ENCODE measurements at places on chromosomes 3 and 15.

DNA sequence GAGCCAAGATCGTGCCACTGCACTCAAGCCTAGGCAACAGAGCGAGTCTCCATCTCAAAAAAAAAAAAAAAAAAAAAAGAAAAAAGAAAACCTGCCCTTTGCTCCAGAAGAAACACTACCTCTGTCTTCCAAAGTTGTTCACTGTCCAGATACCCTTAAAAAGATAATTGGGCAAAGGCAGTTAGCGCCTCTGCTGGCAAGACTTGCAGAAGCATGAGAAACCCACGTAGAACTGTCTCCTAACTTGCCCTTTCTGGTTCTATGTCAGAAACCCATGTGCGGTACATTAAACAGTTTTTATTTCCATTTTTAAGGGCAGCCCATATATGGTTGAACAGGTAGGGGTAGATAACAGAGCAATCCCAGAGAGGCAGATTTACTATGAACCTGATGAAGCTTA, 1026.4 kb downstream of the ROBO2 start:
- DNase-seq, result no peak

GRCh38 chr3:149437710-149438109, 36.8 kb upstream of the TM4SF4 start:
- DNase-seq, result no peak

- DNase-seq, result no peak
Measured at GRCh38 chr3:194064380-194065332, 71.3 kb upstream of the HES1 start.

DNA sequence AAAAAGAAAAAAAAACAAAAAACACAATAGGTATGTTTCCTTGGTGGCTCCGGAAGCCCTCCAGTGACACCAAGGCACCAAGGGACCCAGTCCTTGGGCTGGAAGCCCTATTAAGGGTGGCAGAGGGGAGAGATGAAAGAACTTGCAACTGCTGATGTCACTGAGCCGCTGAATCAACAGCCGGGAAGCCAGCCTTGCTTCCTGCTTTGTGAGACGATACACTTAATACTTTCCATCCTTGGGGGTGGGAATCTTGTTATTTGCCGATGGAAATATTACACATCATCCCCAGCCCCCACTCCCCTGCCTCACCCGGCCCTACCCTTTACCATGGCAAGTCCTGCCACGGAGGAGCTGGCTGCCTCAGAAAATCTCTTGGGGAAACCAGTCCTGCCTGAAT, 5.6 kb upstream of the ISLR2 start:
- DNase-seq, result no peak

GRCh38 chr15:100902436-100903167, 16.6 kb upstream of the LRRK1 start:
- DNase-seq, result no peak

DNA sequence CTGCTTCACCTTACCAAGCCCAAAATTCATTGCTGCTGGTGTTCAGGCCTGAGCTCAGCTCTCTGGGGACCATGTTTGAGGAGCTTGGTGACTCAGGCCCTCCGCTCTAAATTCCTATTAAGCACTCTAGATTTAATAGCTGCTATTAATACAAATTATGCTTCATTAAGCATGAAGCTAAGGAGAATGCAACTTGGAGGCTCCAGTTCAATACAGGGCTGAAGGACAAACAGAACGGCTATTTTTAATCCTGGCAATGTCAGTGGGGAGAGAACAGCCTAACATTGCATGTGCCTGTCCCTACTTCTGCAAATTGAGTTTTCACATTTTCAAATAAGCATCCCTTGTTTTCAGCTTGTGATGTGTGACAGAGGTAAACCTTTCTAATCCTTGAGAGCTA, 80.1 kb upstream of the TRIM42 start:
- no peak for DNase-seq

DNA sequence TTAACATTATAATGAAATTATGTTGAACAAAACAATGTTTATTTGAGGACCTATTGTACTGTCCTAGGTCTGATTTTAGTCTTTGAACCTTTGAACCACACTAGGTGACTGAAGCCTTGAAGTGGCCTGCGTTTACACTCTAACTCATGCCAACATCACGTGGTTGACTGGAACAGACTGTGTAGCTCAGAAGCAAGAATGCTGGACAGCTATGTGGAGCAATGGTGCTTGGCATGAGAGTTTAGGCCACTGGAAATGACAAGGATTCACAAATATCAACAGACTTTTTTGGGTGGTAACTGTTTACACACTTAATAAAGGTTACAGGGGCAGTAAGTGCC, 391.5 kb downstream of the RAP2B start:
- DNase-seq, result no peak

- DNase-seq, result no peak
Measured at GRCh38 chr3:97662762-97663161, 101.8 kb upstream of the ARL6 start.

DNA sequence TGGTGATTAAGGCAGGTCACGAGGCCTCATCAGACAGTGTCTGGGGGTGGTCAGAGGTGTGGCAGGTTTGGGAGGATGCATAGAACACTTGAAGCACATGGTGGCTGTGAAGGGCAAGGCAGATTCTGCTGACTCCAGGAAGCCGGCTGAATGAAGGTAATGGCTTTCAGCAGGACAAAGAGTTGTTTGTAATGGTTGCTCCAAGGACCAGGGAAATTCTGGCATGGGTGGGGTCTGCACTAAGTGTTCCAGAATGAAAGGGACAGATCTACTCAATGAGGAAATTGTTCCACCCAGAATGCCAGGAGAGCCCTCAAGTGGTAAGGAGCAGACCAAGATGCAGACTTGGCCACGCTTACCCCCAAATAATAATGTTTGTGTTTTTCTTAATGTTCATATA, 70.7 kb upstream of the ACAD9 start:
- DNase-seq, result no peak

GRCh38 chr3:73350996-73351395, 273.7 kb downstream of the PDZRN3 start:
- no peak for DNase-seq

DNA sequence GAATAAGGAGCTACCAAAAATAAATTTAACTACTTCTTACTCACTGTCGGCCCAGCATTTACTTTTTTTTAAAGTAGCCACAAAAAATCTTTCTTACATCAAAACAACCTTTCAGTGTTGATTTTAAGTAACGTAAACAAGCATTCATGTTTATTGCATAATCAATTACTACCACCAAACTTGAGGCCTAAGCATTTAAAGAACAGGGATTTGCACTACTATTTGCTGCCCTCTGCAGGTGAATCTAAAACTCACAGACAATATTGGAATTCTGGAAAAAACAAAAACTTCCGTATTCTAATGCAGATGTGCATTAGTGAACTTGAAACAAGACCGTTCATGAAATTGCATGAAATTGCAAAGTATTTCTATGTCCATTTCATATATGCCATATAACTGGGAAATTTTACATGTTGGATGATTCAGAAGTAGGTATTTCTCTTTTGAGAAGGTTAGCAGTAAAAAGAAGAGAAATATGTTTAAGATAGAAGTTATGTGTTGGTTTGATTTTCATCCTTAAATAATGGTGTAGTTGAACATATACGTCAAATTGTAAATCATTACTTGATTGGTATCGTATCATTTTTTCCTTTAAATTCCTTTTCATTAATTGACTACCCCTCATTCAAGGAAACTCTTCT, 55.6 kb downstream of the CGGBP1 start:
- DNase-seq, result no peak

- DNase-seq, result no peak
Measured at GRCh38 chr15:89826671-89827655, 12.3 kb upstream of the ANPEP start.

DNA sequence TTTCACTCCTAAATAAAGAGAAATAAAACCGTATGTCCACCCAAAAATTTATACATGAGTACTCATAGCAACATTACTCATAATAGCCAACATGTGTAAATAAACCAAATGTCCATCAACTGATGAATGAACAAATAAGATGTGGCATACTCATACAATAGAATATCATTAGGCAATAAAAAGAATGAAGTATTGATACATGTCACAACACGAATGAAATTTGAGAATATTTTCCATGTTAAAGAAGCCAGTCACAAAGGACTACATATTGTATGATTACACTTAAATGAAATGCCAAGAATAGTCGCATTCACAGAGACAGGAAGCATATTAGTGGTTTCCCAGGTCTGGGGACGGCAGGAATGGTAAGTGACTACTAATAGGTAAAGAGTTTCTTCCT, 869.2 kb downstream of the IGSF11 start:
- no peak for DNase-seq

- no peak for DNase-seq
Measured at GRCh38 chr3:110456001-110456400, 615.6 kb upstream of the NECTIN3 start.

DNA sequence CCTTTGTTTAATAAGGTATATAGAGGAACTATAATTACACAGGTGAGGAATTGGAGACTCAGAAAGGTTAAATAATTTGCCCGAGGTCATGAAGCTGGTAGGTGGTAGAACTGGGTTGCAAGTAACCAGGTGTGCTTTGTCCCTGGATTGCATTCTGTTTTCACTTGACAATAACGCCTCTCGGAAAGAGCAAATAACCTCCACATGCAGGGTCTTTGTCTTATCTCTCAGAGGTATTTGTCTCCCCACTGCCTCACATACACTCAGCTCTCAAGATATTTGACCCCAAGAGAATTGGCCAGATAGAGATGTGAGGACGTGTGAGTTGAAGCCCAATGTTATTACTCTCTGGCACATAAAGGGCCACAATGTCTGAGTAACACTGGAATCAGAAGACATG, 320.9 kb upstream of the ONECUT1 start:
- no peak for DNase-seq

DNA sequence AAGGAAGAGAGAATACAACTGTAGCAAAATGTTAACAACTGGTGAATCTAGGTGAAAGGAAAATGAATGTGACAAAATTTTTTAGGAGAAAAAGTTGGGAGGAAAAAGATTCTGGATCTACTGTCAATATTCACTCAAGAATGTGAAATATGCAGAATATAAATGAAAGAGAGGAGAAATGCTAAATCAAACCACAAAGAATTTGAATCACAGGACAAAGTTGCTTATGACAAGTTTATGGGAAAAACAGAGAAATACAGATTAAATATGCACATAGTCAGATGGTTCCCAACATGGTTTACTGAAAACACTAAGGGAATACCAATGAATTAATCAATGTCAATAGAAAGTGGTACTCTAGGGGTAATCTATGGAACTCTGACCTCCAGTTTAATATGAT, 27.6 kb downstream of the C3orf33 start:
- no peak for DNase-seq

GRCh38 chr3:152281133-152281713, 12.5 kb downstream of the MBNL1 start:
- no peak for DNase-seq

GRCh38 chr15:96551196-96551595, 220.7 kb downstream of the NR2F2 start:
- DNase-seq, result no peak

DNA sequence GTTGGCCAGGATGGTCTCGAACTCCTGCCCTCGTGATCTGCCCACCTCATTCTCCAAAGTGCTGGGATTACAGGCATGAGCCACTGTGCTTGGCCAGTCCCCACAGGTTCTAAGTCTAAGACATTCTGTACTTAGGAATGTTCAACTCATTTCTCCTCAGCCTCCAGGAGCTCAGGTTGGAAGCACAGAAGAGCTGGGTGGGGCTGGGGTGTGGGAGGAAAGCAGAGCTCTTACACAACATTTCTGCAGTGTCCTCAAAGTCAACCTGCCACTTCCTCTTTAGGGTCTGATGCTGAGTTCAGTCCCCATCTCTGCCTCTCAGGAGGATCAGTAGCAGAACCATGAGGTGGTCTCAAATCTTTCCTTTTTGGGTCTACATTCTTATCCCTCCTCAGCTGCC, 75.5 kb downstream of the MRPL46 start:
- no peak for DNase-seq

- DNase-seq, result no peak
Measured at GRCh38 chr15:62792986-62793751, 249.4 kb upstream of the TPM1 start.
